ENCODE measurements at places on chromosomes 6 and 20. TPM values are rescaled to one million over a fixed set of nuclear protein-coding genes. Genes with fewer than 3 reads are reported as not detected.

Gene C6orf52
- polyA plus RNA-seq = 4.1 TPM

- DNase-seq = no peak
Measured at GRCh38 chr6:157560691-157561413, 179.9 kb downstream of the ZDHHC14 start.

GRCh38 chr20:46230801-46231282, 77.5 kb downstream of the CDH22 start:
- DNase-seq = peak; percentile 68

DNA sequence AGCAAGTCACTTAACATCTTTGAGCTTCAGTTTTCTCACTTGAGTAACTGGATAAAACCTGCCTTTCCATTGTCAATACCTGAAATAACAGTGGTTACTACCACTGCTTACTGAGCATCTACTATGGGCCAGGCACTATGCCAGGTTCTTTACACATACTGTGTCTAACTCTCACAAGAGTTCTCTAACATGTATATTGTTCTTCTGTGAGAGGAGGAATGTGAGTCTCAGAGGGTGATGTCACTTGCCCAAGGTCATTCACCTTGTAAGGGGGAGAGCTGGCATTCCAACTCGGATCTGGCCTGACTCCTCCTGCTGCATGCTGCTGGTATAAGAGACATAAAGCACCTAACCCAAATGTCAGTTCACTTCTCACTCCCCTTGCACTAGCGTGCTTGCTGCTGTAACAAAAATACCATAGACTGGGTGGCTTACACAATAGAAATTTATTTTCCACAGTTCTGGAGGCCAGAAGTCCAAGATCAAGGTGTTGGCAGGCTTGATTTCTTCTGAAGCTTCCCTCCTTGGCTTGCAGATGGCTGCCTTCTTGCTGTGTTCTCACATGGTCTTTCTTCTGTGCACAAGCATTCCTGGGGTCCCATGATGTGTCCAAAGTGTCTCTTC, 21.9 kb upstream of the SGK2 start:
- no peak for DNase-seq

GRCh38 chr20:51172558-51173428, 149.9 kb upstream of the KCNG1 start:
- no peak for DNase-seq

GRCh38 chr6:137233911-137234863, 15.0 kb upstream of the IFNGR1 start:
- no peak for DNase-seq

DNA sequence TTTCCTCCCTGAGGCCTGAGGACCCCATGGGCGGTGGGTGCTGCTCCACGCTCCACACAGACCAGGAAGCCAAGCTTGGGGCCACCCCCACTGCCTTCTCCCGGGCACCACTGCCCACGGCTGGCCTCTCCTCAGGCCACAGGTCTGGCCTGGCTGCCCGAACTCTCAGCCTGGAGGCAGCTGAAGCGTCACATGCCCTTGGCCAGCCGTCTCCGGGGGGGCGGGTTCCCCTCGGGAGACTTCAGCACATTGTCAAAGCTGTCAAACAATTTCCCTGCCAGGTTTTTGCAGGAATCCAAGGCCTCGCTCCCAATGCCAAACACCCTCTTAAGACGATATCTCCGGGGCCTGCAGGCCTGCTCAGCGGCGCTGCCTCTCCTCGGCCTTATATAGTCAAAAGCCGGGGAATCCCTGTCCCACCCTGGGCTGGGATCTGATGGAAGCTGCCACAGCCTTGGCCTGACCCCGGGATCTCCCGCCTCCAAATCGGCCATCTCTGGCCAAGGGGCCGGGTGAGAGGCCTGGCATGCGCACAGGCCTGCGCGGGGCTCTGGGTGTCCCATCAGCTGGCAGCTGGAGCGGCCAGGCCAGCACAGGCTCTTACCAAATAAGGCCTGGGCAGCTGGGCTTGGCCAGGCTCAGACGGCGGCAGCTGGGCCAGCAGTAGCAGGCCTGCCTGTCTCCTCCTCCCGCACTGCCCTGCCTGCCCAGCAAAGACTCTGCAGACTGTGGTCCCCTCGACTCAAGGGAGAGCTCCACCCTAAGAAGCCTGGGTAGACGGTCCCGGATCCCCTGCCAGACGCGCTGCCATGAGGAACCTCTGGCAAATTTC, 49.7 kb downstream of the RBM38 start:
- DNase-seq = no peak

All from renal pelvis (tissue), 12 donors.